NCI-H82 (cell line): ENCODE measurements at places on chromosomes 12 and 14.

DNA sequence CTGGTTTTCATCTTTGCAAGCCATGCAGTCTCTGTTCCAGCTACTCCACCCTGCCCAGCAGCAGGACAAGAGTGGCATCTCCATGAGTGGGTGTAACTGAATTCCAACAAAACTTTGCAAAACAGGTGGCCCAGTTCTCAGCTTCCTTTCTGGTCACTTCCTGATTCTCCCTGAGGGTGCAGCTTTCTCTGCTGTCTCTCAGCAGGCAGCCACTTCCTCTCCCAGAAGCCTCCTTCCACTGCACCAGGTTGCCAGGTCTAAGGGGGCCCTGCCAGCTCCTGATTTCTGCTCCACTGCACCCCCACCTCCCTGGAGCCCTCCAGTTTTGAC, 341.0 kb upstream of the FKBP4 start:
- no peak for DNase-seq

- no peak for DNase-seq
These were observed 37.7 kb downstream of the RAB35 start for GRCh38 chr12:120078868-120079267.

- no peak for DNase-seq
These were observed 262.3 kb upstream of the GRIP1 start for GRCh38 chr12:66941150-66941549.

DNA sequence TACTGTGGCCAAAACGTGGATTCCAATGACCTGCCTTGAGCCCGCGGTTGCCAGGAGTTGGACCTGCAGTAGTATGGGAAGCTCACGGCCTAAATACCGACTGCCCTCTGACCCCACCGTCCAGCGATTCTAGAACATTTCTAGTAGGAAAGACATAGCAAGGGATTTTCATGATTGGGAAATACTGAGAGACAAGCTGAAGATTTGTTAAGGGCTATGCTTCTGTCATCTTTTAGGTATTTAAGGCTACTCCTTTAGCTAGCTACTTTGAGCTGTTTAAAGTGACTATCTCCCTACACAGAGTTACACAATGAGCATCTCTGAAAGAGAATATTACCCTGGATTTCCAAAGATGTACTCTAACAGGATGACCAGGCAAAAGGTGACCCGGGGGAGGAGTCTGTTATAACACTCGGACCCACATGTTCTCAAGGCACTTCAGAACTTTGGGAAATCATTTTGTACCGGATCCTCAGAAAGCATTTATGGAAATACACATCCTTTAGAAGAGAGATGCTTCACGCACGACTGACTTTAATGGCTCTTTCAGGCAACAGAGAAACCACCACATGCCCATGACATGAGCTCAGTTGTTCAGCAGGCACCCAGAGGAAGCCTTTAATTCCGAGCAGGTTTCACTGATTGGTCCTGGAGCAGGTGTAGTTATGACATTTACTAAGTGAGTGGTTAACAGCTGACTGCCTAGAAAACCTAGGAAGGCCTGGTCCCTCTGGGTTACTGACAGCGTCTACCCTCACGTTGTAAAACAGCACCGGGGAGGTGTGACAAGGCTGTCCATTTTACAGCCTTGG, 4.2 kb downstream of the BAG5 start:
- no peak for DNase-seq

GRCh38 chr12:110913119-110914056, 7.0 kb downstream of the MYL2 start:
- no peak for DNase-seq

DNA sequence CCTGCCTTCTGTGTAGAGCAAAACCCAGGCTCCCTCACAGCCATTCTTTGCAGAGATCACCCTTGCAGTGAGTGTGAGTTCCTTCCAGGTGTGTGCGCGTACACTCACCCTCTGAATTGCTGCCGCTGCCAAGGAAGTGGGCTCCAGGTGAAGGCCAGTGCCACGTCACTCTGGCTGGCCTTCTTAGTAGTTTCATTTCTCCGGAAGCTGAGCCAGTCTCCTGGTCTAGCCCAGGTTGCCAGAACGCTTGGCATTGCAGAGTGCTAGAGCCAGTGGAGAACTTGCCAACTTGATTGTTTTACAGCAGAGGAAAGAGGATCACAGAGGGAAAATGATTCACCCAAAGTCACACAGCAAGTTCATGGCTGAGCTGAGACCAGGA, 11.0 kb downstream of the CBLN3 start:
- no peak for DNase-seq

DNA sequence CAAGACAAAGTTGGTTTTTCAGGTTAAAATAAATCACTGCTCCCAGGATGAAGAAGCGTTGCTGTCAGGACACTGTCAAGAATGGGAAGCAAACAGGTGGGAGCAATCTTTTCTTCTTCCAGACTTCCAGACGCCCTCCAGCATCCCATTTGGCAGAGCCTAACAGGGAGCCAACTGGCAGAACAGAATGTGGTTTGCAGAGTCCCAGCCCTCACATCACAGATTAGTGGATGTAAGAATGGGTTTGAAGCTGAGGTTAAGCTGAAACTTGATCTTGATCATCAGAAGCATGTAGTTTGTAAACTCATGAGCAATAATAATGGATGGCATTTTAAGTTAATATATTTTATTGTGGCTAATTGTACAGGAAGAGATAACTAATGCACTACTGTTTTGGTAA, 636.4 kb downstream of the SLC6A15 start:
- peak; percentile 26 for DNase-seq

DNA sequence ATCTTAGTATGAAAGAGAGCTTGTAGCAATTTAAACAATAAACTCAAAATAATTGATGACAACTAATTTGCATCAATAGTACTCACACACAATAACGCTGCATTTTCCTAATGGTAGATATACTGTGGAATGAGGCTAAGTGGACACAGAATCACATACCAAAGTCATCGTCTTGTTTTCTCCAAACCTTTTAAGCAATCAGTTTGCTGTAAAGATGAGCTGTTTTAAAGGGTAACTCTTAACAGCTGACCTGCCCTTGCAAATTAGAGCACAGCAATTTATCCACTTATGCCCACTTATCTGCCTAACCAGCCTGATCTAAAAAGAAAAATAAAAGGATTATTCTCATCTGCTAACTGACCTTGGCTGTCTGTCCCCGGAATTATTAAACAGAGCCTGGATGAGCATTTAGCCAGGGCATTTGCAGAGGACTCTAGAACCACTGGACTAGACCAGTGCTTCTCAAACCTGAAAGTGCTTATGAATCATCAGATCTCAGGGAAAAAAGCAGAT, 174.3 kb upstream of the BCL2L14 start:
- DNase-seq, result peak; percentile 88

DNA sequence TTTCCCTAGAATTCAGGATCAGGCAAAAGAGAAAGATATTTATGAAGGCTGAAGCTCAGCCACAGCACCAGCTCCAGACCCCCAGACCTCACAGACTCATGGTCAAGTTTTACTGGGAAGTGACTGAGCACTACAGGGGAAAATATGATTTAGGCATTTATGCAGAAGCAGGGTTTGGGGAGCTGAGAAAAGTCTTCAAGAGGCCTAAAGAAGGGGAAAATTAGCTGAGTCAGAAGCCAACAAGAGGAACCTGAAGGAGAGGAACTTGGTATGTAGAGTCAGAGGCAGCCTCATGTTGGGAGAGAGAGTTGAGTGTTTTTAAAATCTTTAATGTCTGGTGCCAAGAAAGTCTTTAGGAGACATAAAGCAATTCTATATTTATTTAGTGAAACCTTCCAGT, 63.0 kb downstream of the FOS start:
- no peak for DNase-seq

DNA sequence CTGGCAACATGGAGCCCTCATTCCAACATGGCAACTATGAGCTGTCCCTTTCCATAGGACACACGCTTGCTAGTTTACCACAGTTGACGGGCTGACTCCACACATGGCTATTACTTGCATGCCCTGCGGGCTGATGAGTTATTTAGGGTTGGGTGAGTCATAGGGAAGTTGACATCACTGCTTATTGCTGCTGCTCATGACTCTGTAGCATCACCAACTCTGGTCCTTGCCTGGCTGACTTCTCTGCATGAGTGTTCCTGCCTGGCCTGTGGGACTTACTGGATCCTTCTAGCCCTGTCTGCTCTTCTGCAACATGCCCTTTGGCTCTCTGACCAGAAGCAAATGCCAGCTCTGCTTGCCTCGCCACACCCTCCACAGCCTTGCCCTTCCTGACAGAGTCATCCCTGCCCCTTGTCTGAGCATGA, 199.5 kb downstream of the ANO6 start:
- no peak for DNase-seq
